Activated naive CD4-positive, alpha-beta T cell (primary cell): ENCODE measurements at places on chromosomes 5 and 9.

- no peak for DNase-seq
These were observed 9.5 kb downstream of the CEMIP2 start for GRCh38 chr9:71758785-71759184.

DNA sequence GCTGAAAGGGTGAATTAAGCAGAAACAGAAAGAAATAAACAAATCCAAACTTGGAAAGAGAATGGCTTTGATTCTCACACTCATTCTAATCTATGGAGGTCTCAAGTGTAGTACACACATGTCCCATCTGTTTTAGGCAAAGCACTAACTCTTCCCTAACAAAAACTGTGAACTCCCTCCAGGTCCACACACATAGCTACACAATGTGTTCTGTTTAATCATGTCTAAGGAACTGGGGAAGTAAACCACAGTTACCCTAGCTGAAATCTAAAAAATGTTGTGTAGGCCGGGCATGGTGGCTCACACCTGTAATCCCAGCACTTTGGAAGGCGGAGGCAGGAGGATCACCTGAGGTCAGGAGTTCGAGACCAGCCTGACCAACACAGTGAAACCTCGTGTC lies 118.7 kb upstream of the FST start:
- DNase-seq = no peak

- DNase-seq = peak; percentile 38
These were observed 7.3 kb upstream of the ANXA6 start for GRCh38 chr5:151164687-151165392.

DNA sequence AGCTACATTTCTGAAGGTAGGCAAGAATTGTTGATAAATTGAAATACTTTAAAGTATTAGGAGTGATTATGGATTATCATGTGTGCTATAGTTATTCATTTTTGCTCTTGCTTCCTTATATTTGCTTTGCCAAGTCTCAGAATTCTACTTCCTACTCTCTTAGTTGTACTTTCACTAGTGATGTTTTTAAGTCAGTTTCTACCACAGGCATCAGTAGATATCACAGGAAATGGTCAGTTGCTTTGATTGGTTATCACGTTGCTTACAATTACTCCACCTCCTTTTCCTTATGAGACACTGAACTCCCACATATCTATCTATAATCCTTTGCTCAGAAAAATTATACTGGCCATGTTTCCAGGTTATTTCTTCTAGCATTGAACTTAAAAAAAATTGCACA lies 472.8 kb downstream of the DMRTA1 start:
- no peak for DNase-seq

DNA sequence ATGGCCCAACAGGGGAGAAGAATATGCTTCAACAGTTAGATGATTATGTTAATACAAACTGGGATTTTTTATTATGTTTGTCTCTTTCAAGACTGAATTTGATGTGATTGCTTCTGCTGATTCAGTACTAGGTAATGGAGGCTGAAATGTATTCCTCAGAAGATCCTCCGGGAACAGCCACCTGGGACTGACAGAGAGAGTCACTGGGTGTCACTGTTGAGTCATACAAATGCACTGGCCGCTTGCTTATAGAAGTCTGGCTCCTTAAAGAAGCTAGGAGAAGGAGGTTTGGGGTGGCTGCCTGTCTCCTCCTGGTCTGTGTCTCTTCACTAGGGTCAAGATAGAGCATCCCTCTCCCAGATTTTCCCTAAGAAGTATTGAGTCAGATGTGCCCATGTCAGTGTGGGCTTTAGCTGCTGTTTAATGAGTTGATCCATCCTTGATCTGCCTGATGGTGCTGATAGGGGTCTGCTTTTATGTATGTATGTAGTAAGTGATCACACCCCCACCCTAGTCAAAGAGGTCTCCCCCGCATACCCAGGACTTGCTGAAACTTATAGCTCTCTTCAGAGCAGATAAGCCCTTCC lies 773.4 kb downstream of the BRINP1 start:
- no peak for DNase-seq

GRCh38 chr5:50768634-50769033 lies 102.2 kb downstream of the PARP8 start:
- no peak for DNase-seq

DNA sequence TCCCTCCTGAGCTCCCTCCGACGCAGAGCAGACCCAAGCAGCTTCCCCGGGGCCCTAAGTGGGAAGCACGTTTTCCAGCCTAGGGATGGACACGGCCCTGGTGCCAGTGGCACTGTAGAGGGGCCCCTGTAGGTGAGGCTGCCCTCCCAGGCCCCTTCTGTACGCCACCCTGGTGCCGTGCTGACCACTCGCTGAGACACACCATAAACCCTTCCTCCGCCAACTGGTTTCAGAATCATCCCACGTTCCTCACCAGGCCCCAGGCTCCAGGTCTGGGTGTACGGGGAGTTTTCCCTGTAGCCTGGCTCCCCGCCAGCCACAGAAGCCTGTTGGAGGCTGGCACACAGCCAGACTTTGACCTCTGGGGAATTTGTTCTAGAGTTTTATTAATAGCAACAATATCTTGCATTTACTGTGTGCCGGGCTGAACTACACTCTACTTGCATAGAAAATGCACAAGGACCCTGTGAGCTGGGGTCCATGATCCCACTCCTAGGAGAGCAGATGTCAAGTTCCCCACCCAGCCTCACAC lies 18.2 kb upstream of the WDR38 start:
- DNase-seq = no peak

DNA sequence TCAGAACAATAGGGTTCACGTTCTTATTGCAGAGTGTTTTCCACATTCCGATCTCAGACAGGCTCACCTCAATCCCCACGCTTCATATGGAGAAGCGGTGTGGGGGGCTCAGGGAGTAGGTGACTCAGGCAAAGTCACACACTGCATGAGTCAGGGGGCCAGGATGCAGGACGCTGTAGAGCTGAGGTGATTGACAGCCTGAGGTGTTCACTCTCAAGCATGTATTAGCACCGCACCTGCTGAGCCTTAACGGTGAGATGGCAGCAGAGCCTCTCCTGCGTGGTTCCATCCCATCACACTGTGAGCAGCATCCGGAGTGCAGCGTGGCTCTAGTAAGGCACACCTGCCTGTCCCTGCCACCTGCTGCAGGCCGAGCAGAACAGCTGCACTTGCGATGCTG lies 194.0 kb downstream of the IRX2 start:
- DNase-seq = no peak

GRCh38 chr5:41870627-41871048 lies 413 bp upstream of the OXCT1 start:
- no peak for DNase-seq
